Frontal cortex (tissue), 4 donors: ENCODE measurements at places on chromosomes 6 and 20. TPM values are rescaled to one million over a fixed set of nuclear protein-coding genes. Genes with fewer than 3 reads are reported as not detected.

DNA sequence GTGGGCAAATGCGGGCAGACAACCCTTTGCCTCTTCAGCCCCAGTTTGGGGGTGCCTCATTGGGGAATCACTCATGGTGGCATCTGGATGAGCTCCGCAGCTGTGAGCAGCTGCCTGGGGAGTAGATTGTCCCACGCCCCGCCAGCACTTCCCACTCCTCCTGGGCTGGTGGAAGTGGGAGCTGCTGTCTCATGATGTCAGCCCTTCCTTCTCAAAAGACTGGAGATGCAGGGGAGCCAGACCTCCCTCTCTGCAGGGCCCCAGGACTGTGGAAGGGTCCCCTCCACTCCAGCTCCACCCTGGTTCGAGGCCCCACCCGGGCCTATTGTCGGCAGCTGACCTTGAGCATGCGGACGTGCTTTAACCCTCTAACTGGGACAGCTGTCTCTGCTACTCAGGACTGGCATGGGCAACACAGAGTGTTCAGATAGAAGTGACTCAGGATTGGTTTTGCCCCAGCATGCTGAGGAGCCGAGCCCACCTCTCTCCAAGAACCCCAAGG lies 2.0 kb downstream of the UNC93A start:
- DNase-seq = no peak

- no peak for DNase-seq
Observed at GRCh38 chr6:135390458-135390857, 107.1 kb downstream of the AHI1 start.

DNA sequence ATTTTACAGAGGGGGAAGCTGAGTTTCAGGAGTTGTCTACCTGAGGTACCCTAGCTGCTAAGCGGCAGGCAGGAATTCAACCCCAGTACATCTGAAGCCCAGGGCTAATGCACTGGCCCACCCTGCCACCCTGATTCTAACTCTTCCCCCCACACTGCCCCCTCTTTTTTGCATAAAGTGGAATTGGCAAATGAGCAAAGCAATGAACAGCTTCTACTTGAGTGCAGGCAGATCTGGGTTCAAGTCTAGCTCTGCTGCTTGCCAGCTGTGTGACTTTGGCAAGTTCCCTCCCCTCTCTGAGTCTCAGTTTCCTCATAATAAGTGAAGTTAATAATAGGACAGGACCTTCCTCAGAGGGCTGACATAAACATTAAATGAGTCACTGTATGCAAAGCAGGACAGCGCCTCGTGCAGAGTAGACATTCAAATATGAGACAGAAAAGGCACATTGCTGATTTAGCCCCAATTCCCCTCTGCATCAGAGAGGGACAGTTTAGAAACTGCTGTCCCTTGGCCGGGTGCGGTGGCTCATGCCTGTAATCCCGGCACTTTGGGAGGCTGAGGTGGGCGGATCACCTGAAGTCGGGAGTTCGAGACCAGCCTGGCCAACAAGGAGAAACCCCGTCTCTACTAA lies 4.7 kb downstream of the ADA start:
- no peak for DNase-seq

DNA sequence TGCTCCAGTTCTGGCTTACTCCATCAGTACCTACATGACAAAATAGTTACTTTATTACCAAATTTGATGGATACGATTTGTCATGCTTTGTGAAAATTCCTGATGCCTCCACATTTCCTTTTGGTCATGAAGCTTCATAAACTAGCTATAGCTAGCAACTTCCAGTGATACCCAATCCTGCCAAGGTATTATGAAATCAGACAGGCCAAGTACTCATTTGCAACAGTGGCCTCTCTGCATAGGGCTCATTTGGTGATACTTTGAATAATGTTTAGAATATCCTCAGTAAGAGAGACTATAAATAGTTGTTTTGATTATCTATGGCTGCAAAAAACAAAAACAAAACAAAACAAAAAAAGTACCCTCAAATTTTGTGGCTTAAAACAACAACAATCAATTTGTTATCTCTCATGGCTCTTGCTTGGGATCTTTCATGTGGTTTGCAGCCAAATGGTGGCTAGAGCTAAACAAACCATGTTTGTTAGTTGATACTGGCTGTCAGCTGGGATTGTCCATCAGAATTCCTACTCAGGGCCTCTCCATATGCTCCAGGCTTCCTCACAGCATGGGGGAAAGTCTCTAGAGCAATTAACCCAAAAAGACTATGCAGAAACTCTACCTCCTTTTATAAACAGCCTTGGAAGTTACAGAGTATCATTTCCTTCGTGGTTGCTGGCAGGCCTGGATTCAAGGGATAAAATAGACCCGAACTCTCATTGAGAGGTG lies 10.1 kb upstream of the PRL start:
- no peak for DNase-seq

GRCh38 chr6:19866985-19867627 lies 29.9 kb downstream of the ID4 start:
- no peak for DNase-seq

DNA sequence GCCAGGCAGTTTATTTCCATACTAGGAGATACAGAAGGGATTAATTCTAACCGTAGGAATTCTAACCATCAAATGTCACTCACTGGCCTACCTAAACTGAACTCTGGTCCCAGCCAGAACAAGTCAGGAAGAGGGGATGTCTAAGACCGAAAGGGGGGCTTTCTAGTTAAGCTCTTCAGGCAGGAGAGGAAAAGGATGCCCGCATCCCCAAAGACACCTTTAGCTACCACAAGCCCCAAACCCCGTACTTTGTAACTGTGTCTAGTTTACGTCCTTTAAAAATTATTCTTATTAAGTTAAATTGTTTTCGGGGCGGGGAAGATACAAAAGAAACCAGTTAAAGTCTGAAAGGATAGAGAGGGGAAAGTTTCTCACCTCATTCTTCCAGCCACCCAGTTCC lies 1.2 kb upstream of the ZNF76 start:
- no peak for DNase-seq

DNA sequence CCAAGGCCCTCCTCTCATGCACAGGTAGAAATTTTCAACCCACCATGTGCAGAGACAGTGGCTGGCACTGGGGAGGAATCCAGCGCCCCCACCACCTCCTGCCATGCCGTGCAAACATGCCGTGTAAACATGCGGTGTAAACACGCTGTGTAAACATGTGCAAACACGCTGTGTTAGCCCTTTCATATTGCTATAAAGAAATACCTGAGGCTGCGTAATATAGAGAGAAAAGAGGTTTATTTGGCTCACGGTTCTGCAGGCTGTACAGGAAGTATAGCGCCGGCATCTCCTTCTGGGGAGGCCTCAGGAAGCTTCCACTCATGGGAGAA lies 218.3 kb downstream of the TAF4 start:
- DNase-seq = no peak

- DNase-seq = no peak
Observed at GRCh38 chr6:38391626-38392579, 247.8 kb downstream of the BTBD9 start.

DNA sequence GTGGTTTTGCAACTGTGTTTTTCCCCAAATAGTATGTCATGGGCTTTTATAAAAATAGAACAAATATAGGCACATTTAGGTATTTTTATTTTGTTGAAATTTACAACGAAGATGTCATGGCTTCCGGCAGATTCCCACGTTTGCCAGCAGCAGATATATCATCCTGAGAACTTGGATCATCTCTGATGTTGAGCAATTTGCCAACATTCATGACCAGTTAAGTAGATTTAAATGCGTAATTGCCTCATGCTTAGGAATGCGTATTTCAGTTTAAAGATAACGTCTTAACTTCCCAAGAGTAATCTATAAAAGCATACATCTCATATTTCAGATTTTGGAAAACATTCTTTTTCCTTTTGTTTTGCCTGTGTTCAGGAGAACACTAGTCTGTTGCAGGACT lies 457.8 kb downstream of the QKI start:
- DNase-seq = no peak

DNA sequence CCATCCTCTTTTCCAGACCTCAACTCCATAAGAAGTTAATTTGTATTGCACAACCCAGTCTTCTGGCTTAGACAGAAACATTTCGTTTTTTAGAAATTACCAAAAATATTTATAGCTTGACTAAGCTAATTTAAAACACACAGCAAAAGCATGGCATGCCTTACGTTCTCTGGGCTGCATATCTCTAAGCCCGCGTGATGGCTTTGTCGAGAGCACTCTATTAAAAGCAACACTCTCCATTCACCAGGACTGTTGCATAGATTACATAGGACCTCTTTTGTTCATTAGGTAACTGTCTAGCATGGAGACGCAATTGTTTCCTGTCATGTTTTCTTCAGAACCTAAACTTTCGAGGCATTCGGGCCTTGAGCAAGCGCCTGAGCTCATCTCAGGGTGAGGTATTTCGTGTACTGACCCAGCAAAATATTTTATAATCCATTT lies 104.5 kb downstream of the IBTK start:
- DNase-seq = no peak

GRCh38 chr6:70315079-70315751 lies 12.3 kb upstream of the COL9A1 start:
- DNase-seq = no peak

- no peak for DNase-seq
Observed at GRCh38 chr20:46607191-46607848, 43.9 kb downstream of the SLC13A3 start.

- DNase-seq = no peak
Observed at GRCh38 chr20:64219202-64219601, 36.3 kb upstream of the PCMTD2 start.

GRCh38 chr6:106373502-106374239 lies 13.2 kb downstream of the CRYBG1 start:
- DNase-seq = no peak

- DNase-seq = no peak
Observed at GRCh38 chr20:21241406-21241805, 61.7 kb upstream of the XRN2 start.

GRCh38 chr6:142763205-142763604 lies 181.8 kb downstream of the HIVEP2 start:
- DNase-seq = no peak

DNA sequence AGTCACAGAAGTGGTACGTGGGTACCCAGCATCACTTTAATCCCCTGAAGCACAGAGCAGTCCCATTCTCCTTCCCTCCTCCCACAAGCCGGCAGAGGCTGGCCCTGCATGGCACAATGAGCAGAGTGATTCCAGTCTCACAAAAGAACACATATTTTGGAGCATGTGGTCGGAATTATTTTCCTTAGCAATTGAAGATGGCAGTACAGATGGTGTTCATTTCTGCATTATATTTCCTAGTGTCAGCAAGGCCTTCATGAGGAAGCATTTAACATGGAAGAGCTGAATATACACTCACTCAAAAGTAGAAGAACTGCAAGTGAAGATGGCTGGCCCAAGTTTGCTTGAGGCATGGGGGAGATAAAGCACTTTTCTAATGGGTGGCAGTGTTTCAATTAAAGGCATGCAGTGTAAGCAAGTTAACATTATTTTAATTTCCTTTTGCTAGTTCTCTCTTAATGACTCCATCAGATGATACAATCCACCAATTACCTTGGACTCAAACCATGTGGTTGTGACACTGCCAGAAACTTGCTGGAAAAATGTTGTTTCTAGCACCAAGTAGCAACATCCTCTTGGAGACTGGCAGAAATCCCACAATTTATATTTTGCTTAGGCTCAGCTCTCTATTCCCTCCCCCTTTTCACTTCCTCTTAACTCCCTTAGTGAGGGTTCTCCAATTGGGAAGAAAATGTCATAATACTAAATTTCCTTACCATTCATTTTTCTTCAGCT lies 74.4 kb downstream of the ARHGAP18 start:
- no peak for DNase-seq

GRCh38 chr6:36938536-36938935 lies 16.0 kb upstream of the PI16 start:
- DNase-seq = no peak

GRCh38 chr6:139010674-139011073 lies 17.9 kb upstream of the ABRACL start:
- DNase-seq = no peak

- DNase-seq = no peak
Observed at GRCh38 chr6:158321960-158322359, 9.7 kb downstream of the TULP4 start.

DNA sequence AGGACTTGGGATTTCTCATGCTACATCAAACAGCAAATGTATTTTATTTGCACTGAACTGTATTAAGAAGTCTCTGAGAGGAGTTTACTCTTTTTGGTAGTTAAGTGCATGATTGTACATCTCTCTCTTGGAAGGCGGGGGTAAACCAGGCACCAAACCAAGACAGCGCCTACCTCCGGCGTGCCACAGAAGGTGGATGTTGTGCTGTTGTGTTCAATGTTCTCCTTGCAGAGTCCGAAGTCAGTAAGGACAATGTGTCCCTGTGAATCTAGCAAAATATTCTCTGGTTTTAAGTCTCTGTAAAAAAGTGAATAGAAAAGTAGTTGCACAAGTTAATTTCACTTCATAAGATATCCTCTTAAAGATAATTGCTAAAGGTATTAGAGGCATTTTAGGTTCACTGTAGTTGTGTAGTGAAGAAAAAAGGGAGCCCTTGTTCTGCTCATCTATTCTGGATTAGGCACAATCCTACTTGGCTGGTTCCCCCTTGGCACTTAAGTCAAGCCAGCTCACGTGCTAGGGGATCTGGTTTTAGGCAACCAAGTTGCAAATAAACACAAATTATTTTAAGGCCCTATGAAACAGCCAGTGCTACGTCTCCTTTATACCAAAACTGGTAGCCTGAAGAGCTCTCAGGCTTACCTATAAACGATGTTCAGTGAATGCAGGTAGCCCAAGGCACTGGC lies 119.7 kb upstream of the SLC2A12 start:
- DNase-seq = no peak

GRCh38 chr20:25382704-25383370 lies 7.8 kb downstream of the ABHD12 start:
- DNase-seq = no peak

DNA sequence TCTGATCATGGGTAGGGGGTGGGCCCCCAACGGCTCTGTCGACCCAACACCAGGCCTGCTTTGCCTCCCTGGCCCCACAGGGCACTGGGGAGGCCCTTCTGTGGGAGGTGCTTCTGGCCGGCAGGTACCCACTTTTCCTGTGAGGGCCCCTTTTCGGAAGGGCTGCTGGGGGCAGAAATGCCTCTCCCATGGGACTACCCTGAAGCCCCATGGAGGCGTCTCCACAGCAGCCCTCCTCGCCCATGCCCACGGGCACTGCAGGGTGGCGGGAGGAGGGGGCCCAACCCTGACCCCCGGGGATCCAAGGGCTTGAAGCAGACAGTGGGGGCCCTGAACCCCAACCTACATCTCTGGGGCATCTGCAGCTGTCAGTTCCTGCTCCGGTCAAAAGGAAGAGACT lies 2.3 kb downstream of the BIRC7 start:
- no peak for DNase-seq

- no peak for DNase-seq
Observed at GRCh38 chr6:12637960-12638641, 78.5 kb upstream of the PHACTR1 start.

- no peak for DNase-seq
Observed at GRCh38 chr20:51008718-51009117, 14.2 kb downstream of the KCNG1 start.

- DNase-seq = no peak
Observed at GRCh38 chr6:71414486-71414885, 125.9 kb downstream of the OGFRL1 start.

- no peak for DNase-seq
Observed at GRCh38 chr6:152207915-152208714, 400.6 kb downstream of the ESR1 start.

Gene OR12D3
- total RNA-seq = not detected

Gene GPR63
- total RNA-seq = 13.9 TPM

Gene HMGA1
- total RNA-seq = 24.5 TPM

Gene ANKRD6
- 28.9 TPM for total RNA-seq

Gene TENT5A
- total RNA-seq = 4.1 TPM

Gene EYS
- 2.0 TPM for total RNA-seq

Gene SLCO4A1
- total RNA-seq = 1.6 TPM

Gene HRH3
- total RNA-seq = 0.82 TPM

Gene NRM
- 0.41 TPM for total RNA-seq

Gene CLPSL2
- not detected for total RNA-seq
